AG10803 (cell line): ENCODE measurements at places on chromosomes 1 and 21.

GRCh38 chr1:74834261-74834660 is 101.3 kb downstream of the TYW3 start:
- no peak for DNase-seq

GRCh38 chr1:234970731-234971476 is 157.7 kb downstream of the TOMM20 start:
- peak; percentile 99 for DNase-seq

GRCh38 chr1:220955116-220955515 is 75.9 kb downstream of the HLX start:
- DNase-seq: peak; percentile 21

DNA sequence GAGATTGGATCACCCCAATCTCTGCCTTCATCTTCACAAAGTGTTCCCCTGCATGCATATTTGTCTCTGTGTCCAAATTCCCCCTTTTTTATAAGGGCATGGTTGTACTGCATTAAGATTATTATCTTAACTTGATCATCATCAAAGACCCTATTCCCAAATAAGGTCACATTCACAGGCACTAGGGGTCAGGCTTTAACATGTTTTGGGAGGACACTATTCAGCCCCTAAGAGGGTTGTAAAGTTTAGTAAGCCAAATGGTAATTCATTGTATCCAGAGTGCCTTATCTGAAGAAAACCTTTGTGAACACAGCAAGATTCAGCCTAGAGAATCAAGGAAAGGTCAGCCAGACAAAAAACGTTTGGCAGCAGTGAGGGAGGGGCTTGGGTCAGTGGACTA is 317.6 kb upstream of the PLD5 start:
- DNase-seq: no peak

DNA sequence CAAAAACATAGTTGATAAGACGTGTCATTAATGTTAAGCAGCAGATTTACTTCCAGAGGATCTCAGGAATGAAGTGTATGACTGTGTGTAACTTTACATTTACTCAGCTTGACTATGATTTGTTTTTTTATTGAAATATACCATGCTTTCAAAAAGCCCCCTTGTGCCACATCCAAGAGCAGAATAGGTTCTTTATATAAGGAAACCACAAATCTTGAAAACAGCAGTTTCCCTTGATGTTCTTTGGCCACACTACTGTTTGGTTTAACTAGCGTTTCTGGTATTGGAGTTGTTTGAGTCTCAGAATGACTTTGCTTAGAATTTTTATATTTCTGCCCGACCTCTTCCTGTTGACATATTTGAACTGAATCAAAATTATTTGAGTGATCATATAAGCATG is 25.0 kb downstream of the LRRC8C start:
- no peak for DNase-seq

DNA sequence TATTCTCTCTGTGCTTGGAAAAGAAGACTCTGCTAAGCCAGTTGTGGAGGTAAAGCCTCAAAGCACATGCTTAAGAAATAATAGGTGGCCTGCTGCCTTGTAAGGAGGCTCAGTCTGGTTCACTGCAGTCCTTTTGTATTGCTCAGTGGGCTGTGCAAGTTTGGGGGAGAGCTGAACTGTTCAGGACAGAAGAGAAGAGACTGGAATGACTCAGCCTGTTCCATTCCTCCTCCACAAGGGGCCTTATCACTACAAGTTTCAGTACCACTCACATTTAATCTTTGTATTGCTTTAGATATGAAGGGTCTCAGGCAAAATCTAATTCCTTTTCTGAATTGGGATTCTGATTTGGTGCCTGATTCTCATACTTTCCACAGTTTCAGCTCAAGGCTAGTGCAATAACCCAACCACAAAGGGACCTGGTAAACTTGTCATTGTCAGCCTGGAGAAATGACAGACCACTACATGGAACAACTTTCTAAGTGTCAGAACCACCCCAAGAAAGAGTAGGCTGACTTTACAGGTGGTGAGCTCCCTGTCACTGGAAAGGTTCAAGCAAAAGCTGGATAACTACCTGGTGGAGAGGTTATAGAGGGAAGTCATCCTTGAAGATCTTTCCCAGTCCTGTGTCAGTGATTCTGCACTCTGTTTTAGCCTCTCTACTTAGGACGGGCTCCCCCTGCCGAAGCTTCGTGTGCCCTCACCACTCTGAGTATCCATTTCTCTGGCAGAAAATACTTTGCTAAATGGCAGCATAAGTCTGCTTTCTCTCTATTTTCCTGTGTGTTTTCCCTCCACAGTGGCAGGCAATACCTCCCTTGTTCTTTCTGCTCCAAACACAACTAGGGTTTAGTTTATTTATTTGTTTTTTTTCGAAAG is 162.9 kb upstream of the GJB5 start:
- peak; percentile 17 for DNase-seq

GRCh38 chr1:201750934-201751333 is 78.0 kb upstream of the IPO9 start:
- DNase-seq: peak; percentile 68

- no peak for DNase-seq
These were observed 26.5 kb downstream of the CD247 start for GRCh38 chr1:167491586-167492461.

GRCh38 chr21:31733551-31734149 is 1.7 kb upstream of the SCAF4 start:
- DNase-seq: peak; percentile 21

GRCh38 chr1:112304612-112305011 is 91.4 kb upstream of the CTTNBP2NL start:
- no peak for DNase-seq

DNA sequence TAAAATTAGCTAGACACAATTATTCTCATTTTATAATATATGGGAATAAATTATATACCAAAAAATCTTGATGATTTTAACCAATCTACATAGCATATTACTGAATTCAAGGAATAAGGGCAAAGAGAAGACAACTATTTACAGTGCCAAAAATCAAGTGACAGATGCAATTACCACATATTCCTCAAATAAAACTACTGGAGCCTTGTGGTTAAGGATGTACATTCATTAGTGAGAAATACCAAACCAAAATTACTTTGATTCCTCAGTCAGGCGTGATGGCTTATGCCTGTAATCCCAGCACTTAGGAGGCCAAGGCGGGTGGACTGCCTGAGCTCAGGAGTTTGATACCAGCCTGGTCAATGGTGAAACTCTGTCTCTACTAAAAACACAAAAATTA is 68.8 kb upstream of the RBM34 start:
- DNase-seq: no peak

- no peak for DNase-seq
These were observed 13.2 kb downstream of the ZMYND12 start for GRCh38 chr1:42442662-42443061.

DNA sequence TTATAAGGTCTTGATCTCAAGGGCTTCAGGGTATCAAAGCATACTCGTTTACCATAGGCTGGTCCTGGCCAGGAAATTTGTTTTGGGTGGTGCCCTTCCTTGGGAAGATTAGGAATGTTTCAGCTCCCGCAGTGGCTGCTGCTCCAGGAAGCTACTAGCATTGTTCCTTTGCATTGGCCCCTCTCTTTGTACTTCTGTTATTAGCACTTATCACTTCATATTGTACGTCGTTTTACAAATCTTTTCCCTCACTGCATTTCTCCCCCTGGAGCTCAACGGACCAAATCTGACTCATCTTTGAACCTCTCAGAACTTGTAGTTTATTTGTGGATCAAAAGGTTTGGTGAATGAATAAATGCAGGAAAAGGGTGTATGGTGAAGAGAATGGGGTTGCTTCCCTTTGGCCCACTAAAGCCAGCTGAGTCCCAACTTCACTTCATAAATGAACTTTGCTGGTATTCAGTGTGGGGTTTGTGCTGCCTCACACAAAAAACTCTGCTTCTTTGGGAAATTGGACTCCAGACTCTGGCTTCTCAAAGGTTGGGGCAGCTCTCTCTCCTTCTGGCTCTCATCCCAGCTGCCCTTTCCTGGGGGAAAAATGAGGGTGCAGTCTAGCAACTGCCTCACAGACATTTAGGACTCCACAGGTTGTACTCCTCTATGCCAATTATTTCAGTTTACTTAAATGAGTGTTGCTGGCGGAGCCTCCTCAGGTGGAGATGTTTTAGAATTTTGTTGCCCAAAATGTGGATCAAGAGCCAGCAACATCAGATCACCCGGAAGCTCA is 5.9 kb downstream of the GNAT2 start:
- peak; percentile 21 for DNase-seq

DNA sequence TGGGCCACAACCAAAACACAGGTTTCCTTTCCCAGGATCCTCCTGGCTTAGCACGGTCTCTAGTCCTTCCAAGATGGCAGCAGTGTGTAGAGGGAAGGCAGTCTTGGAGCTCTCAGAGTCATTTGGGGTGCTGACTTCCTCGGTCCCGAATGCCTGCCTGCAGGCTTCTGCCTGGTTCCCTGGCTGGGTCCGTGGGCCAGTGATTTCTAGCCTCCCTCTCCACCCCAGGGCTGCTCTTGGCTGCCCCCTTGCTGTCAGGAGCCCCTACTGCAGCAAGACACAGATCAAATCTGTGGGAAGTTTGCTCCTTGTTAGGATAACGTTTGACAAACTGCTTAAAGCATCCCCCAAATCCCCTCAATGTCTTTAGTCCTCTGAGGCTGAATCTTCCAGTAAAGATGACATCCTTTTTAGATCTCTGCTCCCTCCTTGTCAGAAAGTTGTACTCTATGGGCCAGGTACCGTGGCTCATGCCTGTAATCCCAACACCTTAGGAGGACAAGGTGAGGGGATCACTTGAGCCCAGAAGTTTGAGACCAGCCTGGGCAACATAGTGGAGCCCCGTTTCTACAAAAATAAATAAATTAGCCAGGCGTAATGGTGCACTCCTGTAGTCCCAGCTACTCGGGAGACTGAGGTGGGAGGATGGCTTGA is 272.5 kb downstream of the RRAGC start:
- DNase-seq: peak; percentile 9

DNA sequence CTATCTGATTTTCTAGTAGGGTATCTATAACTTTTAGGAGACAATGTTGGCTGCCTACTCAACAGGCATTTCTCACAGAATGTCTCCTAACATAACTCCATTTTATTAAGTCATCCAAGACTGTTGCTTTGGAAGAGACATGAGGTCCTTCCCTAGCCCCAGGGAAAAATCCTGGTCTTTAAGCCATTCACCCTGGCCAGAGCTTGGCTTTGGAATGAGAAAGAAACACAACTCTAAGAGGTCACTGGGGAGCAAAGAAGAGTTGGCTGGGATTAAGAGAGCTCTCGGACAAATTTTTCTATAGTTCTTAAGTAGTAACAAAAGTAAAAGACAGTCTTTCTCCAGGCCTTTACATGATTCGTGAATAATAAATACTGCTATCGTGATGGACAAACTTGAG is 57.9 kb downstream of the PCNX2 start:
- DNase-seq: no peak

- DNase-seq: peak; percentile 63
These were observed 90.9 kb downstream of the MAN1C1 start for GRCh38 chr1:25707280-25708016.

DNA sequence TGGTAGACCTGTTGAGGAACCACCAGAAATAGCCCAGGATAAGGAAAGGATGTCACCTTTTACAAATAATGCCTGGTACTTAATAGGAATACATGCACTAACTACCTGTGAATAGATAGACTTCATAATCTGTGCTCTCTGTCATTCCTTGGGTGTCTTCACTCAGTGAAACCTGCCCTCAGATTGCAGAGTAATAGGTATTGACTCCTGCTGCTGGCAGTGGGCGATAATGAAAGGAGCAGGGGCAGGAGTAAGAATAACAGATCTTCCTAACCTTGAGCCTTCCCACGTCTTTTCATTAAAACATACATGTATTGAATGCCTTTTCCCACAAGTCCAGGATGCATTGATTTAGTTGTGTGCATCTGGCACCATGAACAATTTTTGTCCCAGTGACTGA is 16.4 kb downstream of the FABP3 start:
- no peak for DNase-seq

- DNase-seq: no peak
These were observed 924.0 kb downstream of the LTN1 start for GRCh38 chr21:28068455-28069358.

- no peak for DNase-seq
These were observed 266.3 kb downstream of the RHOU start for GRCh38 chr1:229001467-229002011.

GRCh38 chr1:187185389-187185788 is 356.6 kb downstream of the PLA2G4A start:
- no peak for DNase-seq

DNA sequence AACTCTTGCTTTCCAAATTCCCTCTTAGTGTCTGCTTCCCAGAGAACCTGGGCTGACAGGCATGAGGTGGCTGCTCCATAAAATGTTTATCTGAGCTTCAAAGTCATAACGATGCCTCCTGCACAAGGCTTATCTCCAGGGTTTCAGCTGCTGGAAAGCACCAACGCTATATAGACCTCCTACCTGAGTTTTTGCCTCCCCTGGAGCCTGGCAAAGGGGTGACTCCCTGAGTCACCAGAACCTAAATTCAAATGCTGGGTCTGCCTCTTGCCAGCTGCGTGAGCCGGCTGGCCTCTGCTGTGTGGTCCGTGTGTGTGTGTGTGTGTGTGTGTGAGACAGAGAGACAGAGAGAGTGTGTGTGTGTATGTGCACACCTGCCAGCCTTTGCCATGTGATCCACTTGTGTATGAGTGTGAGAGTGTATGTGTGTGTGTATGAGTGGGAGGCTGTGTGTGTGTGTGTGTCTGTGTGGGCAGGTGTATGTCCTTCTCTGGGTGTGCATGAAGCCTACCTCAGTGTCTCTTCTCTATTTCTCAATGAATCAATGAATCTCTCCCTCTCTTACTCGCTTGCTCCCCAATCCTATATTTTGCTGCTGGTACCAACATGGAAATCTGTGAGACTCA is 714.9 kb downstream of the MATN1 start:
- no peak for DNase-seq

- DNase-seq: no peak
These were observed 512.2 kb downstream of the NPHP4 start for GRCh38 chr1:5479876-5480646.

- DNase-seq: no peak
These were observed 682.0 kb downstream of the LTN1 start for GRCh38 chr21:28310711-28311110.

- no peak for DNase-seq
These were observed 53.9 kb upstream of the GPR52 start for GRCh38 chr1:174393885-174394284.

DNA sequence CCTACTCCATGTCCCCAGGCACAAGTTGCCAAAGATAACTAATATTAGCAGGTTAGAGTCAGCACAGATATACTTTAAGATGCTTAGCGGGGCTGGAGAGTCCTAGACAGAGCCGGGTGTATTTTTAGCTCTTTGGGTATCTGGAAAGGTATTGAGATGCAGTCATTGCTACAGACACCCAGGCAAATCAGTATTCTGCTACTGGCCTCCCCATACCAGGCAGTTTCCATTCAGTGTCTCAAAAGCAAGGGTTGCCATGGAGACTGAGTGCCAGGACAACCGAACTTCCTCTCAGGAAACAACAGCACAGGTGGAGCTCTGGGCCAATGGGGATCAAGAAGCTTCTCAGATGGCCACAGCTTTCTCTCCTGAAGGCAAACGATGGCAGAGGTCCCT is 45.3 kb downstream of the KCNC4 start:
- no peak for DNase-seq

DNA sequence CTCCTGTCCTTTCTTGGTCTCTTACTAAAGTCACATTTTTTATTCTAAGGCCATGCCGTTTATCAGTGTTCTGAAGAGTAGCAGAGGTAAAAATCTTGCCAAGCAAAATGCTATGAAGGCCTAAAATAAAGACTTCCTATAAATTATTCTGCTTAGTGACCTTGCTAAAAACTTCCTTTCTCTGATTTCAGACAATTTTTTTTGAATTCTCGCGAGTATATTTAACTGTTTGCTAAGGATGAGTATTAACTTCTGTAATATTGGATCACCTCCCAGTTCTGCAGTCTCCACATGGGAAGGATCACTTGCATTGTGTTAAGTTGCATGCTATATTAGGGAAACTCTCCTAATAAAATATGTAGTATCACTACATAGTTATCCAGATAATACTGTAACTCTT is 123.4 kb upstream of the SNX7 start:
- no peak for DNase-seq

- DNase-seq: peak; percentile 79
These were observed 16.6 kb downstream of the HIVEP3 start for GRCh38 chr1:41902159-41902577.
